Brain pericyte (primary cell): ENCODE measurements at places on chromosomes 1 and 21.

GRCh38 chr1:207748737-207749528 is 2.9 kb upstream of the CD46 start:
- no peak for DNase-seq

DNA sequence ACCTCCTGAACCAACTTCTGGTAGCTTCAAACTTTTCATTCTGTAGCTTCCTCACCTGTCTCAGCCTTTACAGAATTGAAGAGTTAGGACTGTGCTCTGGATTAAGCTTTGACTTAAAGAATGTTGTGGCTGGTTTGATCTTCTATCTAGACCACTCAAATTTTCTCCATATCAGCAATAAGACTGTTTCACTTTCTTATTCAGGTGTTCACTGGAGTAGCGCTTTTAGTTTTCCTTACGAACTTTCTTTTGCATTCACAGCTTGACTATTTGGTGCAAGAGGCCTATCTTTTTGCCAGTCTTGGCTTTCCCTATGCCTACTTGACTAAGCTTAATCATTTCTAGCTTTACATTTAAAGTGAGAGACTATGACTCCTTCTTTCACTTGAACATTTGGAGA is 31.5 kb downstream of the FGGY start:
- DNase-seq, result no peak

- no peak for DNase-seq
Measured at GRCh38 chr1:50246869-50247268, 138.1 kb downstream of the ELAVL4 start.

- no peak for DNase-seq
Measured at GRCh38 chr1:30242722-30243457, 480.5 kb downstream of the MATN1 start.

GRCh38 chr1:118147522-118147921 is 37.5 kb downstream of the SPAG17 start:
- no peak for DNase-seq

DNA sequence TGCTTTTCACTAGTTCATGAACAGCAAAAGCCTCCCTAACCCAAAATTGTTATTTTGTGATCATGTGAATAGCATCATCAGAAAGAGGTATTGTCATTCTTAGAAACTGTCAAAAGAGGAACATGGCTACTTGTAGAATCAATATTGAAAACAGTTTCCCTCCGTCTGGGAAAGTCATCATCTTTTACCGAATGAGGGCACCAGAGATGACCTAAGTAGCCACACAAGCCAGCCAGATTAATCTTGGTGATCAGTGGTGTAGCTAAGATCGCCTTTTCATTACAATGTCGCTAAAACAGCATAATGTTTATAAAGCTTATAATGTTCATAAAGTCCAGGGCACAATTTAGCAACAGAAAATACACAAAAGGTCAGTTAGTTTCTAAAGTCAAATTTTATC is 136.1 kb downstream of the SIPA1L2 start:
- no peak for DNase-seq

GRCh38 chr1:32125313-32125712 is 17.5 kb downstream of the KPNA6 start:
- no peak for DNase-seq
